Daoy (cell line): ENCODE measurements at places on chromosomes 6 and 20. TPM values are rescaled to one million over a fixed set of nuclear protein-coding genes. Genes with fewer than 3 reads are reported as not detected.

DNA sequence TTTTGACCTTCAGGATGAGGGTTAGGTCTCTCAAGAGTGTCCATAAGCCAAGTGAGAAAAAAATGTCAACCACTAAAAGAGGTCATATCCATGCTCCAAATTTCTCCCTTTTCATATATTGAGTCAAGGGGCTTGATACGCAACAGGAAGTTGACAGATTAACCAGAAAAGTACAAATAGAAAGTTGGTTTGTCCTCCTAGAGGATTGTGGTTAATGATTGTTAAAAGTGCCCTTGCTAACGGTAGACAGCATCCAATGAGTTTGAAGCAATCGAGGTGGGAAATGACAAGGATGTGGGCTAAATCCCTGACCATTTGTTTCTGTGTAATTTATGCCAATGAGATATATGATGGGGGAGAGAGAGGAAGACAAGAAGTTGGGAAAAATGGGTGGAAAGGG is 18.1 kb upstream of the HBS1L start:
- DNase-seq: no peak

DNA sequence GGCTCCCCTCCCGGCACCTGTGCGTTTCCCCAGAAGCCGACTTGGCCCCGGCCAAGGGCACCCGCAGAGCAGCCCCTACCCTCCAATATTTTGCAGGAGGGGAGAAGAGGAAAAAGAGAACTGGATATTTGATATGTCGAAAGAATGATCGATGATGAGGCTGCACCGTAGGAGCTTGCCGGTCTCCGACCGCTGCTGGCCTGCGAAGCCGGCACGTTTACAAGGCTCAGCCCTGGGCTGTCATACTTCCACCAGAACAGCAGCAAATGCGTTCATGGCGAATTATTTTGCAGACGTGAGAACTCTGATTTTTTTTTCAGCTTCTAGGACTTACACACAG is 296.7 kb downstream of the TFAP2C start:
- DNase-seq: no peak

- DNase-seq: peak; percentile 92
Observed at GRCh38 chr6:9482030-9482738, 932.7 kb downstream of the TFAP2A start.

DNA sequence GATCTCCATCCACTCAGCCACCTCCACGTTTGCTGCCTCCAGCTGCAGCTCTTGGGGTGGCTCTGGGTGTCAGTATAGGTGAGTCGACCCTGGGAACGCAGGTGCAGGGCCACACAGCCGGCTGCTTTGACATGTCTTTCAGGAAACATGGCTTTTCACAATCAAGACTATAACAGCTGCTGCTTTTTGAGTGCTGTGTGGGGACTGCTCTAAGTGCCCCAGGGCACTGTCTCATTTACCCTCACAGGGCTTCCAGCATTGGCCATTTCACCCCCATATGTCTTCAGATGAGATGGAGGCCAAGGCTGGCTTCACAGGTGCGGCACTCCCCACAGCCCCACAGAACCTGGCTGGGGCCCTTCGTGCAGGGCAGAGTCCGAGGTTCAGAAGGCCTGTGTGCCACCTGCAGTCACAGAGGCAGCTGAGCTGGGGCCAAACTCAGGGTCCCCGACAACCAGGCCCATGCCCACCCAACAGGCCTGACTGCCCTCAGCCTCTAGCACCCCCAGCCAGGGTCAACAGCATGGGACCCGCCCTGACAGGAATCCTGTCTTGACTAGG is 14.9 kb upstream of the CST7 start:
- no peak for DNase-seq

DNA sequence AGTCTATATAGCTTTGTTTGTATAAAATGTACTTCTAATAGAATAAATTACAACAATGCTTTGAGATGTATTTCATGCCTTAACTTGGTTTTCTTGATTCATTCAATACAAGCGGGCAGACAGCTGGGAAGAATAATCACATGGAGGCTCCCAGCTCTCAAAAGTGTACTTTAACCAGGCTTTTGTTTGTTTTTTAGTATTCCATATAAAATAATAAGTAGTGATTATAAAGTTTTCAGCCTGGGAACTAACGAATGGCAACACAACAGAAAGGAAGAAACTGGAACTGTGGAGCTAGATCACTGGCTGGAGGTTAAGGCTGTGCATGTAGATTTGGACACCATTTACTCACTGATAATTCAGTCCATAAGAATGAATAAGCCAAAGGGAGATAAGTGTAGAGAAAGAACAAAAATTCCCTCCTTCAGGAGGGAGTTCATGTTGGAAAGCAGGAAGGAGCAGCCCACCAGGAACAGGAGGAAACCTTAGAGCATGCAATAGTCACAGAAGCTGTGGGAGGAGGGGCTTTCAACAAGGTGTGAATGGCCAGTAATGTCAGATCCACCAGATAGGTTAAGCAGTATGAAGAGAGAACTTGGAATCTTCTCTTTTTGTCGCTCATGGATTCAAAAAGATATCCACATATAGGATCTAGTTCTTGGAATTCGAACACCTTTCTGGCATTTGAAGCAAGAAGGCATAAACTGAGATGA is 41.2 kb upstream of the SLC35D3 start:
- DNase-seq: no peak

- DNase-seq: peak; percentile 74
Observed at GRCh38 chr20:728256-728944, 39.9 kb downstream of the SLC52A3 start.

DNA sequence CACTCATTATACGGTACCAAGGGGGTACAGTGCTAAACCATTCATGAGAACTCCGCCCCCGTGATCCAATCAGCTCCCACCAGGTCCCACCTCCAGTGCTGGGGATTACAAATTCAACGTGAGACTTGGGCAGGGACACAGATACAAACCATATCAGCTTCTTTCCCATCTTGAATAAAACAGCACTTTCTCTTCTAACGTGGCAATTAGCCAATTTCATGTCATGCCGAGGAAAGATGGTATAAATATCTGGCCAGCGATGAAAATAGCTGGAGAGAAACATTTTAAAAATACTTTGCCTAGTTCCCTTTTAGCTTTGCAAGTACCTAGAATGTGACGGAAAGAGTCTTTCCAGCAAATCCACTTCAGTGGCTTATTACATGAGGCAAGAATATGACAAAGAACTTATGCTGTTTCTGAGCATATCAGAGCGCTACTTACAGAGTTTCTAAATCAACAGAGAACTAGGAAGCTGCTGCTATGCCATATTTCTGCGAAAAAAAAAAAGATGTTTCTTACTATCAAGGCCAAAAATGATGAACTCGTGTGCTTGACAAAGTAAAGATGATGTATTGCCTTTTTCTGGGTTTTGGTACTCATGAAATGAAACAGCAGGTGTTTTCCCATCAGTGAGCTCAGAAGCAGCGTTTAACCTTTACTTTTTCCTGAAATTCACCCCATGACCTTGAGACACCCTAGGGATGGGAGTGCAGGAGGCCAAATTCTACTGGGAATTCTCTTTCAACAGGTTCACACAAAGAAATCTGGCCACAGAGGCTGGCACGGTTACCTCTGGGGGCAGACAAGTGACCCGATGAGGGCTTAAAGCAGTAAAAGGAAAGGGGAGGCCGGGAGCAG is 37.9 kb downstream of the AGPAT4 start:
- no peak for DNase-seq

GRCh38 chr6:53862662-53863462 is 68.1 kb downstream of the LRRC1 start:
- peak; percentile 25 for DNase-seq

- DNase-seq: no peak
Observed at GRCh38 chr20:53527196-53527595, 66.4 kb downstream of the ZNF217 start.

- no peak for DNase-seq
Observed at GRCh38 chr6:156194981-156195380, 582.2 kb upstream of the ARID1B start.

GRCh38 chr6:54695815-54696214 is 150.8 kb upstream of the FAM83B start:
- DNase-seq: no peak

GRCh38 chr20:19765913-19766312 is 7.9 kb downstream of the RIN2 start:
- no peak for DNase-seq

Gene PDE10A
- total RNA-seq: 6.7 and 6.8 TPM in 2 replicates

Gene TSHZ2
- 0.57 and 1.3 TPM in 2 replicates for total RNA-seq

Gene CST2
- total RNA-seq: not detected in 2 replicates

Gene DDX43
- total RNA-seq: not detected in 2 replicates
